ENCODE measurements at places on chromosomes 3 and 15.

GRCh38 chr15:39172380-39173281, 408.2 kb upstream of the THBS1 start:
- peak; percentile 64 for DNase-seq
- peaks cover 20% of the 10 kb centered on the region for H3K4me1 ChIP-seq
- H3K4me3 ChIP-seq: no peak overlapping the region
- peak overlapping the region; percentile 83 for H3K27ac ChIP-seq

DNA sequence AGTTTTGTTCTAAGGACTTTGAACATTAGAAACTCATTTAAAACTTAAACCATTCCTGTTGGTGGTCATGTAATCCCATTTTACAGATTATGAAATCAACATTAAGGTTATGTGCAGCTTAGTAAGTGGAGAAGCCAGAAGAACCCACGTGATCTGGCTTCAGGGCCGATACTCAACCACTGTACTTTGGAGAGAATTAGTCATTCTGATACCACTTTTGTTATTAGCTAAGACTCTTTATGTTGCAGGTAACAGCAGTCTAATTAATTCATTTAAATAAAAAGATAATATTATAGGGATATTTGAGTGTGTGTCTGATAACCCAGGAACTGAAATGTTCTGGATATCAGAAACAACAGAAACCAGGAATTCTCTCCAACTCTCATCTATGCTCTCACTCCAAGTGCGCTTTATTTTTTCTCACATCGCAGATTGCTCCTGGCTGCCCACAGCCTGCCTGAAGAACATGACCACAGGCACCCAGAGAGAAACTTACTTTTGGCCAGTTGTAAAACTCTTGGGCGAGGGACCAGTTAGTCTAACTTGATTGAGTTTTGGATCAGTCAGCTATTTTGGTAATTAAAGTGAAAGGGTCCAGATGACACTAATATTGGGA, 25.2 kb downstream of the UBE2E1 start:
- H3K27me3 ChIP-seq: no peaks in the 10 kb centered on the region
- H3K36me3 ChIP-seq: no peaks in the 10 kb centered on the region
- no peak for DNase-seq
- H3K27ac ChIP-seq: no peak overlapping the region
- no peaks in the 10 kb centered on the region for H3K4me1 ChIP-seq

DNA sequence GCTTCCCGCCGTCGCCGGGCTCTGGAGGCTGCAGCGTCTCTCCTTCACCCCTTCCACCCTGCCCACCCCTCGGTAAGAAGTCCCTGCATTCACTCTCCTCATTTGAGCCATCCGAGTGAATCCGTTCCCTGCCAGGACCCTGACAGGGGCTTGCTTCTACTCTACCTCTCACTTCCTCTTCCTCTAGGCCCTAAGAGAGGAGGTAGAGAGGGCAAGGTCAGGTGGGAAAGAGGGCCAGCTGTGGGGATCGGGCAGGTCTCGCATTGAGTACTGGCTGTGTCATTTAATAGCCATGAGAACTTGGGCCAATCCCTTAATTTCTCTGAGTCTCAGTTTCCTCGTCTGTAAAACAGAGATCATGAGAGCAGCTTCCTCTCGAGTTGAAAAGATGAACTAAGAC, 283.6 kb downstream of the UACA start:
- no peak for DNase-seq
- 0 out of 2 replicates have a peak, but pooled peaks cover 6% of the 10 kb centered on the region for H3K27me3 ChIP-seq
- H3K4me3 ChIP-seq: no peak overlapping the region
- peaks cover 11% of the 10 kb centered on the region for H3K4me1 ChIP-seq

DNA sequence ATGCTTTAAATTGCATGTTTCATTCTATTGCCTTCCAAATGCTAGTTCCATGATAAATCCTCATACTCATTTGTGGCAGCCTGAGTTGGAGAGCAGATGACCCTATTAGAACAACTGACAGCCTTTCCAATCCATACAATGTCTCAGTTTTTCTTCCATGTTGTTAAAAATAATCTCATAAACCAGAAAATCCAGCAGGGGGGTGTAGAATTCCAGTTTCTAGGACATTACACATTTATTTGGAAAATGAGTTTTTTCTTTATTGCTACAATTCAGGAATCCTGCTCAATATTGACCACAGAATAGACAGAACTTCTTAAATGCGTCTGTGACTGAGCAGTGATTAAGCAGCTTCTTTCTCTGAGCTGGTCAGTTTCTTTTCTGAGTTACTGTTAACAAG, 174.2 kb upstream of the ATP10A start:
- H3K36me3 ChIP-seq: no peaks in the 10 kb centered on the region
- H3K4me3 ChIP-seq: no peak overlapping the region
- H3K4me1 ChIP-seq: no peaks in the 10 kb centered on the region
- H3K27me3 ChIP-seq: no peaks in the 10 kb centered on the region
- peak; percentile 27 for DNase-seq
